ENCODE measurements at places on chromosomes 16 and 17.

DNA sequence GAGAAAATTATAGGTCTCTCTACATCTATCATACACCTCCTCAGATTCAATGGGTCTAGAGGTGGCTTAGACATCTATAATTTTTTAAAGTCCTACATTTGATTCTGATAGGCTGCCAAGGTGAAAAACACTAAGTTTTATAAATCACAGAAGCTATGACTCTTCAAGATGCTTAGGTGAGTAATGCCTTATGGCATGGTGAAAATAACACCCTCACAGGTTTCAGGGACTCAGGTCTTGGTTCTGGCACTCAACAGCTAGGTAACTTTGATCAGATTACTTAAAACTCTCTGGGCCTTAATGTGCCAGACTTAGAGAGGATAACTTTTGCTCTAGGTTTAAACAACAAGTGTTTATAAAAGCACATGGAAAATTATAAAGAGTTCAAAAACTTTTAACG is 2.0 kb upstream of the COX10 start:
- DNase-seq: no peak

DNA sequence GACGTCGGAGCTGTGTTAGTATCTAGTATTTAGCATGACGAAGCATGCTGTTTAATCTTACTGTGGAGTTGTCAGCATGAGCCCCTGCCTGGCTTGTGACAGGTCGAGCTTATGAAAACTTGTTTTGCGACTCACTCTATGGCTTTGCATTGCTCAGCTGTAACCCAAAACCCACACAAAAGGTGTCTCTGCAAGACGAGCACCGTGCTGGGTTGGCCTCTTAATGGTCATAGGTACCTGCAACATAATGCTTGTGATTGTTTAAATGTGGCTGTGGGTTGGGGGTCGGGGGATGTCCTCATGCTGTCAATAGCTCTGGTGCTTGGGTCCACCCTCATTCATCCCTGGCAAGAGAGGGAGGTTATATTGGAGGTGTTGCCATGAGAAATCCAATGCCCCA is 5.4 kb downstream of the NTN1 start:
- DNase-seq: no peak

GRCh38 chr17:60439501-60439900 is 17.2 kb downstream of the CHCT1 start:
- DNase-seq: no peak

GRCh38 chr16:1057252-1057932 is 15.2 kb upstream of the SSTR5 start:
- no peak for DNase-seq

DNA sequence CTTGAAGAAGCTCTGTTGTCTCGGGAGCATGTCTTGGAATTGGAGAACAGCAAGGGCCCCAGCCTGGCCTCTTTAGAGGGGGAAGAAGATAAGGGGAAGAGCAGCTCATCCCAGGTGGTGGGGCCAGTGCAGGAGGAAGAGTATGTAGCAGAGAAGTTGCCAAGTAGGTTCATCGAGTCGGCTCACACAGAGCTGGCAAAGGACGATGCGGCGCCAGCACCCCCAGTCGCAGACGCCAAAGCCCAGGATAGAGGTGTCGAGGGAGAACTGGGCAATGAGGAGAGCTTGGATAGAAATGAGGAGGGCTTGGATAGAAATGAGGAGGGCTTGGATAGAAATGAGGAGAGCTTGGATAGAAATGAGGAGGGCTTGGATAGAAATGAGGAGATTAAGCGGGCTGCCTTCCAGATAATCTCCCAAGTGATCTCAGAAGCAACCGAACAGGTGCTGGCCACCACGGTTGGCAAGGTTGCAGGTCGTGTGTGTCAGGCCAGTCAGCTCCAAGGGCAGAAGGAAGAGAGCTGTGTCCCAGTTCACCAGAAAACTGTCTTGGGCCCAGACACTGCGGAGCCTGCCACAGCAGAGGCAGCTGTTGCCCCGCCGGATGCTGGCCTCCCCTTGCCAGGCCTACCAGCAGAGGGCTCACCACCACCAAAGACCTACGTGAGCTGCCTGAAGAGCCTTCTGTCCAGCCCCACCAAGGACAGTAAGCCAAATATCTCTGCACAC is 21.2 kb downstream of the AKAP1 start:
- no peak for DNase-seq

- no peak for DNase-seq
Measured at GRCh38 chr16:11916524-11917285, 949 bp upstream of the GSPT1 start.

- peak; percentile 79 for DNase-seq
Measured at GRCh38 chr17:32341857-32342602, at the start of gene C17orf75. Gene C17orf75 (minus strand): TSS chr17:32342173. CDS start chr17:32342139, 34 bp downstream.

- no peak for DNase-seq
Measured at GRCh38 chr17:79026376-79027273, 2.7 kb downstream of the C1QTNF1 start.

DNA sequence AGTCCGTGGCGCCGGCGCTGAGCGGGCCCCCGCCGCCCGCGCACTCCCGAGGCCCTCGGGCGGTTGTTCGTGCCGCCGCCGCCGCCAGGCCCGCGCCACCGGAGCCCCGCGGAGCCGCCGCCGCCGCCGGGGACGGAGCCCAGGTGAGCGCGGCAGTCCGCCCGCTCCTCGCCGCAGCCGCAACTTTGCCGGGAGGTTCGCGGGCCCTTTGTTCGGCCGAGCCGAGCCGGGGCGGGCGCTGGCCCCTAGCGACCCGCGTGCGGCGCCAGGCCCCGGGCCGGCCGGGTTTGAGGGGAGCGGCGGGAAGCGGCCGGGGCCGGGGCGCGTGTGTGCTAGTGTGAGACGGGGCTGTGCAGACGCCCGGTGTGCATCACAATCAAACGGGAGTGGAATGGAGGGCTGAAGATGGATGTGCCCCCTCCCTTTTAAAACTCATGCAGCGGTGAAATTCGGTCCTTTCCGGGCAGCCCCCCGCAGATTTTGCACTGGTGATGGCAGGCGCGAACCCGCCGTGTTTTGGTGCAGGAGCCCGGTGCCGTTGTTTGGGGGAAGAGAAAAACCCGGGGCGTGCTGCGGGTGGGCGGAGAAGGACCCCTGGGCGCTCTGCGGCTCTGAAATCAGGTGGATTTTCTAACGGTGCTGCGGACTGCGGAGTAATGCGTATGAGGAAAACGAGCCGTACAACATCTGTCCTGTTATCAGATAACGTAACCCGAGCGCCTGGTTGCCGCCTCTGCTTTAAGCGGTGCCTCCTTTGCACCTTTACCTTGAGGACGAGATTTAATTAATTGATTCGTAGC is 823 bp downstream of the TNRC6C start:
- DNase-seq: peak; percentile 17

DNA sequence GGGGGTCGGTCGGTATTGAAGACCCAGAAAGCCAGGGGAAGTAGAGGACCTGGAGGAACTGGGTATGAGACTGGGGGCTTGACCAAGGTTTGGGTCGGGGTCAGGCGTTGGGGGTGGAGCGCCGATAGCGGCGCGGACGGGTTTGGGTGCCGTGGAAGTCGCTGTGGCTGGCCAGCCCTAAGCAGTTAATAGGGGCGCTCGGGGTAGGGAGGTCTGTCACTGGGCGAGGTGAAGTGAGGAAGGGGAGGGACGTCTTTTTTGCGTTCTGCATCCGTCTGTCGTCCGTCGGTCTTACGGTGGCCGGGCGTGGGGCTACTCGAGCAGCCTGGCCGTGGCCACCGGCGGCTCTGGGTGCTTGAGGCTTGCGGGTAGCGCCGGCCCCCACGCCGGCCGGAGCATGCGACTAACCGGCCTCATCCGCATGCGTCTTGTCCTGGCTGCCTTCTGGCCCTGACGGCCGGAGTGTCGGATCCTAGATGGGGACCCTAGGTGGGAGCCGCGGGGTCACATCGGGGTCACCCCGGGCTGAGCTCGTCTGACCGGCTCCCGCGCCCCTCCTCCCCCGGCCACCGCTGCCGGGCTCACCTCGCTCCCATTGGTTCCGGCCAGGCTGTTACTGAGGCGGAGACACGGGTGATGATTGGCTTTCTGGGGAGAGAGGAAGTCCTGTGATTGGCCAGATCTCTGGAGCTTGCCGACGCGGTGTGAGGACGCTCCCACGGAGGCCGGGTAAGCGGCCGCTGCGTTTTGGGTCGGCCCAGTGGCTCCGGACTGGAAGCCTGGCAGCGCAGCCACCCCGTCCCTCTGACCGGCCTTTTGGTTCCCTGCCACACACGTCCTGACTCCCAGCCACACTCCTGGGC is 10.3 kb upstream of the TMEM88 start:
- DNase-seq: peak; percentile 89

DNA sequence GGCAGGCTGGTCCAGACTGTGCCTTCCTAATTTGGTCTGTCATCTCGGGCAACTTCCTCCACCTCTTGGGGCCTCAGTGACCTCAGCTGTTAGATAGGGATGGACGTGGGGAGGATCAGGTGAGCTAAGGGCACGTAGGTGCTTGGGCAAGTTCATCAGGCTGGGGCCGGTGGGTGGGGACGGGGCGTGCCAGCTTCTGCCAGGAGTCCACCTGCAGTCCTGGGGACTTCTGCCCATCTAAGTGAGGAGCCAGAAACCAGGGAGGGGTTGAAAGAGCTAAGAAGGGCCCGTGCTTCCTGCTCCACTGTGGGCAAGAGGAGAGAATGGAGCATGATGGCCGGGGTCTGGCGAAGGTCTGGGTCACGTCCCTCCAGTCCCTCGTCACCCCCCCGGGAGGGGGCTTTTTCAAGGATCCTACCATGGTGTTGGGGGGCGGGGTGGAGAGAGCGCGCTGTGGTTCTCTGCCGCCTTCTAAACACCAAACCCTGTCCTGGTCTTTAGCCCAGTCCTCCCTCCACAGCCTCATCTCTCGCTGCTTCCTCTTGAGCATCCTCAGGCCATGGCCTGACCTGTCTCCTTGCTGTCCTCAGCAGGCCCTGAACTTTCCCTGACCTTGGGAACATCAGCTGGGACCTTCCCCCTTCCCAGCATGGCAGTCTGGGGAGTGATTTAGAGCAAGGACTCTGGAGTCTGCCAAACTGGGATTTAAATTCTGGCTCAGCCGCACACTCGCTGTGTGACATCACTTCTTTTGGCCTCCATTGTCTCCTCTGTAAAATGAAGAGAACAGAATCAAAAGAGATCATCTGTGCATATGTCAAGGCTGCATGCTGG is 21.6 kb downstream of the SPNS2 start:
- no peak for DNase-seq

GRCh38 chr16:31200821-31201568 is 1.6 kb downstream of the PYCARD start:
- peak; percentile 27 for DNase-seq

- DNase-seq: no peak
Measured at GRCh38 chr17:28180449-28180848, 138.0 kb downstream of the NLK start.

- no peak for DNase-seq
Measured at GRCh38 chr17:32553168-32553567, 66.4 kb downstream of the CDK5R1 start.

DNA sequence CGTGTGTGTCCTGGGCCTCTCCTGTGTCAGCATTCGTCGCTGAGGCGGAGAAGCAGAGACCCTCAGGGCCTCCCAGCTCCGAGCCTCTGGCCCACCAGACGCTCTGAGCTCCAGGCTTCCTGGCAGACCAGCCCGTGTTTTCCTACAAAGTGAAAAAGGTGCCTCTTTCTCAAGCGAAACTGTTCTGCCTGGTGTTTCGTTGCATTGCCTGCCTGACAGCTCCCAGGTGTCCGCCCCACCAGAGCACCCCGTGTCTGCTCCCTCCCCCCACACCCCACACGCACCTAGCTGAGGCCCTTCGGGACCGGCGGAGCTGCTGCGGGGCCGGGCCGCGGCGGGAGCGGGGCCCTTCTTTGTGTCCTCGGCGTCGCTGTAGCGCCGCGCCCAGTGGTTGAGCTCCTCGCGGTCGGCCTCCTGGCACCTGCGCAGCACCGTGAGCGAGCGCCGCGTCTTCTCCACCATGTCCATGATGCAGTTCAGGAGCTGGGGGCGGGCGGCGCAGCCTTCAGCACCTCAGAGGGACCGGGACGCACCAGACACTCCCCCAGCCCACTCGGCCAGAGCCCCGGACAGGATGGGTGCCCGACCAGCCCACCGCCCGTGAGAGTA is 14.7 kb upstream of the PABPN1L start:
- no peak for DNase-seq

- DNase-seq: no peak
Measured at GRCh38 chr17:67639555-67639954, 78.2 kb upstream of the NOL11 start.

GRCh38 chr16:80462917-80463316 is 77.9 kb upstream of the DYNLRB2 start:
- DNase-seq: no peak

- no peak for DNase-seq
Measured at GRCh38 chr17:62696726-62697490, 69.4 kb downstream of the MRC2 start.

DNA sequence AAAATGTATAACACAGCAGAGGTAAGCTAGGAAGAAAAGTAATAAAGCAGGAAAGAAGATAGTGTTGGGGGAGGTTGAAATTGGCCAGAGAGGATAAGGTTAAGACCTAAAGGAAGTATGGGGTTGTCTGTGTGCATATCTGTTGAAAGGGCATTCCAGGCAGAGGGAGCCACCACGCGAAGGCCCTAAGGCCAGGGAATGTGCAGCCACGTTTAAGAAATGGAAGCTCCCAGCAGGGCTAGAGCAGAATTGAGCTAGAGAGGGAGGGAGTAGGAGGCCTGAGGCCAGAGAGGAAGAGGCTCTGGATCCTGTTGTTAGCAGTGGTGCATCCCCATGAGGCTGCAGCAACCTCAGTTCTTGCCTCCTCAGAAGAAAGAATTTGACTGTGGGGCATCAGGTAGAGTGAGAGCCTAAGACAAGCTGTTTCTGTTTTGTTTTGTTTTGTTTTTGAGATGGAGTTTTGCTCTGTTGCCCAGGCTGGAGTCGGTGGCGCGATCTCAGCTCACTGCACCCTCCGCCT is 59.0 kb upstream of the CACNG5 start:
- no peak for DNase-seq

GRCh38 chr16:75039941-75040340 is 41.1 kb downstream of the ZNRF1 start:
- no peak for DNase-seq

DNA sequence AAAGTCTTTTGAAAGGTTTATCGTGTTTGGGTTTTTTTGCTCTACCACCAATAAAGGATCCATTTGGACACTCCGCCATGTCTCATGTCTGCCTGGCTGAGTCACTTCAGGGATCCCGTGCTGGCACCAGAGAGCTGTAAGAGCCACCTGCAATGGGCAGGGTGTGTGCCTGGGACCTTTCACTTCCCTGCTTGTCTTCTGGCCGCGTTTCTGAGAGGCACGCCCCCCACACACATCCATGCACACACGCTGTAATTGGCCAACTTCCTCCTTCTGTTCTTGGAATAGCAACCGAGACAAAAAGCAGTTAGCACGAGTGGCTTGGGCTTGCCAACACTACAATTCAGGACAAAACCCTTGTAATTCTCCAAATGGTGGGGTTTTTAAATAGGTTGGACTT is 9.8 kb upstream of the SOST start:
- DNase-seq: peak; percentile 56

DNA sequence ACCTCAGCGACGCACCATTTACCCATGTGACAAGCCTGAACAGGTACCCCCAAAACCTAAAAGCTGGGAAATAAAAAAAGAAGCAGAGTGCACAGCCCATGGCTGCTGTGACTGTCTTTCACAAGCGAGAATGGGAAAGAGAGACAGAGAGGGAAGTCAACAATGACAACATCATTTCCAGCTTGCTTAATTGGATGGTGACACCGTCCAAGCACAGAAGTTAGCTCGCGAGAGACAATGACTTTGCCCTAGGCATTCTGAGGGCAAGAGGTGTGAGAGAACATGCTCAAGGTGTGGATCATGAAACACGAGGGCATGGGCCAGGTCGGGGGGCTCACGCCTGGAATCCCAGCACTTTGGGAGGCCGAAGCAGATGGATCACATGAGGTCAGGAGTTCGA is 19.3 kb upstream of the NSMCE1 start:
- DNase-seq: no peak

- DNase-seq: no peak
Measured at GRCh38 chr17:82789051-82789592, 37.3 kb downstream of the TBCD start.

Data from stimulated activated naive B cell treated with anti-CD40 and anti-IgM and Interleukin-4, amounts not matched to agents 10 μg/mL and 1 μg/mL and 100 μg/mL, for 72 hours (primary cell).